Fibroblast of the aortic adventitia (primary cell): ENCODE measurements at places on chromosomes 4 and X.

DNA sequence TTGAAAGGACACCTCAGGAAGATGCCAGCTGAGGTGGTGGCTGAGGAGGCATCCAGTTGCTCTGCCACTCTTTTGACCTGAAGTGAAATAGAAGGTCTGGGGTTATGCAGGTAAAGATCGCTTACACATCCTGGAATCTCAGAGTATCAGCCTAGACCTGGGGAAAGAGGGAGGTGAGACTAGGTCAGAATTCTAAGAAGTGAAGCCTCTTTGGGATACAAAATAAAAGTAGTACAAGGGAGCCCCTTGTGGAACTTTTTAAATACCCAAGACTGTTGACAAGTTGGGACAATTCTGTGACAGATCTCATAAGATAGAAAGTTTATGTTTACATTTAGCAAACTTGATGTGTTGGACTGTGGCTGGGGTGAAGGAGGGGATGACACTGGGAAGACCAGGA lies 263.1 kb downstream of the SPRY1 start:
- peak; percentile 12 for DNase-seq

DNA sequence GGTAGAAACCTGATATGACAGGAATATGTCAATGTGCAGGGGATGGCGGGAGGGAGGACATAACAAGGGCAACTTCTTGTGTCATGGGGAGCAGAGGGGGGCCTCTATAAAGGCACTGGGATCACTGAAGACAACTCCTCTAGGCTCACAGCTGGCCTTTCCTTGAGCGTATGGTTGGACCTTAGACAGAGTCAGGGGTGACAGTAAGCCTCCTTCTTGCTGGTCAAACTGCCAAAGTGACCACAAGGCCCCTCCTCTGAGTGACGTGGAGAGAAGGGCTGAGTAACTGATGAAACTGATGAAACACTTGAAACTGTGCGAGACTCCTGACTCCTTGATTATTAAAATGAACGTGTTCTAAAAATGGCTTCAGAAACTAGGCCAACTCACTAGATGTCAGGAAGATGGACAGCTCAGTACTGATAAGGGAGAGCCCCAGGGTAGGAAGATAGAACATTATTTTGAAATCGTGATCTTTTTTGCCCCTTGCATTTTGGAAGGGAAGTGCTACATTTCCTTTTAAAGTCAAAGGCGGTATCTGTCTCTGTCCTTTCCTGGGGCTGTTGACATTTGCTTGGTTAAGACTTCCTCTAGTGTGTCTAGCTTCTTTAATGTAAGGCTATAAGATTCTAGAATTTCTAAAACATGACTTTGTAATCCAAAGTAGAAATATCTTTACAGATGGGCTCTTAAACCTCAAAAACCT lies 1.6 kb downstream of the RAB33A start:
- peak; percentile 93 for DNase-seq

DNA sequence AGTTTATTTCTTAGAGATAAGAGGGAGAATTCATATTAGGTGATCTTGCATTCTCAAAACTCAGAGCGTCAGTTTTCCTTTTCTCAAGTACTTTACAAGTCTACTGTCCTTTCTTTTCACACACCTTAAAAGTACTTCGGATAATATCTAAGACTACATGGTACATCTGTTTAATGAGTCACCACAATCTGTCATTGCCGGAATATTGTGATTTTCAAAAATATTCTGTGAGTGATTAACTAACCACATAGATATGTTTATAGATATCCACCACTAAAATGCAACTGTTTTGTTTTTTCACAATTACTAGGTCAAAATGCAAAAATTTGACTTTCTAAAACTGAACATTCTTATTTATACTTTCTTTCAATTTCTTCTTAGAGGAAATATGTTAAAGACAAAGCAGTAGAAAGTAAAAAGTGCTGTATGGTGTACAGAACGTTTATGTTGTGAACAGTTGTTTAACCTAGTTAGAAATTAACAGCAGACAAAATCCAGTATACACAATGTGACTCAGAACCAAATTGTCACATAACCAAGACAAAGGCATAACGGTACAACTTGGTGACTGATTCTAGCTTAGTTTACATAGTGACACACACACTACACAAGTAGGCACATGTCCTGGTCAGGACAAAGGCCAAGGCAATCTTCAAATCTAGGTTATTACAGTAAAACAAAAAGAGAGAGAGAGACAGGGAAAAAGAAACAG lies 482.9 kb downstream of the NAF1 start:
- DNase-seq, result no peak

DNA sequence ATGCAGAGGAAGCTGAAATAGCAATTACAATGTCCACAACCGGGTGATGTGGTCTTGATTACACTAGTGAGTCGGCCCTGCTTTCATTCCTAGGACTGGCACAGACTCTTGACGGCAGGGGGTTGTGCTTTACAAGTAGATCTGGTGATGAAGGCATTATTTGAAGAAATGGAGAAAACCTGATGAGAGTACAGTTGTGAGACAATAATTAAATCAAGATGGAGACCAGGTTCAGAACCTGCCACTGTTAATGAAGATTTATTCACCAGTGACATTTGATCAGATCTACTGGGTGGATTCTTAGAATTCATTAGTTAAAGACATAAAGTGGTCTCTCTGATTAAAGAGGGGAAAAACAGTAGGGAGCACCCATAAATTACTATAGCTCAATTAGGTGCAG lies 747.2 kb downstream of the STPG2 start:
- no peak for DNase-seq

GRCh38 chr4:5782829-5783476 lies 72.0 kb downstream of the EVC start:
- no peak for DNase-seq

DNA sequence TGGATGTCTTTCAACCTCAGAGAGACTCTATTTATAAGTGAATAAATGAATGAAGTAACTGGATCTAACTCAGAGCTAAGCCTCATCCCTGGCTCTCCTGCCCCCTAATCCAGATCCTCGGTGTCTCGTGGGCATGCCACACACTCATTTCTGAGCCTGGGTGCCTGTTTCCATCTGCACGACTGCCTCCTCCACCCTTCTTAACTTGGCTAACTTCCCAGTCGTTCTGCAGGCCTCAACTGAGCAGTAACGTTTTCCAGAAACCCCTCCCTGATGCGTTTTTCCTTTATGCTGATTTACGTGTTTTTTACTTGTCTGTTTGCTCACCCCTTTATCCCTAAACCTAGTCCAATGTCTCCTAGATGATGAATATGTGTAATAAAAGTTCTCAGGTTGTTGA lies 186.9 kb upstream of the HS3ST1 start:
- DNase-seq, result peak; percentile 59

- DNase-seq, result peak; percentile 97
Observed at GRCh38 chr4:123649645-123650391, 253.2 kb downstream of the SPRY1 start.

GRCh38 chr4:187416216-187416615 lies 579.4 kb upstream of the ZFP42 start:
- DNase-seq, result no peak

DNA sequence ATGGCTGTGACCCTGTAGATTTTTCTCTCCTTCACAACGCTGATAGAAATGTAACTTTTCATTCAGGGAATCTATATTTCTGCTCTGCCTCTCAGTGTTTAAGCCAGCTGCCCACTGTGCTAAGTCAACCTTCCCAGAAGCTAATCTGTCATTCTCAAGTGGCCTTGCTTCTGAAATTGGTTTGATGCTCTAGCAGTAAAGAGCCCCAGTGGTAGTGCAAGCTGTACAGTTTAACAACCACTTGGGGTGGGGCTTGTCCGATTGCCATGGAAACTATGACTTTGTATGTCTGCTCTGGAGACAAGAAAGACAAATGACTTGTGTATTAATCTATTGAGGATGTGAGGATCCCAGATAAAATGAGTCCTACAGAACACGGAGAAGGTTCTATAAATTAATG lies 620.9 kb upstream of the GALNT7 start:
- DNase-seq, result no peak

GRCh38 chr4:10094841-10095240 lies 21.8 kb downstream of the WDR1 start:
- no peak for DNase-seq

DNA sequence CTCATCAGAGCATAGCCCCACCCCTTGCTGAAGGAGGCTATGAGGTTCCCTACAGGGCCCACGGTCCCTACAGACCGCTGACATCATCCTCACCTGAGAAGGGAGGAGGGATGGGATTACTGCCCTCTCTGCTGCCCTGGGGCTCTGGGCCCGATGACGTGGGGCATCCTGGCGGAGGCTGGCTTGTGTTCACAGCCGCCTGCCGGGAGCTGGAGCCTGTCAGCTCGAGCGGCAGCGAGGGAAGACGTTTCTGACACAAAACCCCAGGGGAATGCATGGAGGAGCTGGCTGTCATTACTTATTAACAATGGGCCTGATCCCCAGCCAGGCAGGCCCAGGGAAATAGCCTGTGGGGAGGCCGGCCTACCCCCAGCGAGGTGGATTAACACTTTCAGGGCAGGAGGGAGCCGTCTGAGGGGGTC lies 106.6 kb upstream of the ATP6AP2 start:
- DNase-seq, result no peak

GRCh38 chrX:143788265-143788664 lies 67.7 kb upstream of the SPANXN2 start:
- peak; percentile 38 for DNase-seq

DNA sequence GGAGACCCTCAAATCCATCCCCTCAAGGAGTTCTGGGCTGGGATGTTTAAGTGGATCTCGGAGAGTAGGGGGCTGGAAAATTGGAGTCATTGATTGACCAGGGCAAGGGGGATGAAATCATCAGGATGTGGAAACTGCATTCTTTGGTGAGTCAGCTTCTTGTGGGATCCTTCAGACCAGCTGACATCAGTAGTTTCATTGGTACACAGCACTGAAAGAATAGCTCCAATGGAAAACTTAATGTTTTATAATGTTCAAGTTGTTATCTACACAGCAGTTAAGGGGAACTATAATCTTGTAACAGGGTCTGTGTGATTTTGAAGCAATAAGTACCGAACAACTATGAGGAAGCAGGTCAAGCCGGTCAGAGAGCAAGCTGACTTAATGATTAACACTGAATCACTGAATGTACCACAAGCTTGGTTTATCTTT lies 506.1 kb downstream of the RPA4 start:
- peak; percentile 81 for DNase-seq

DNA sequence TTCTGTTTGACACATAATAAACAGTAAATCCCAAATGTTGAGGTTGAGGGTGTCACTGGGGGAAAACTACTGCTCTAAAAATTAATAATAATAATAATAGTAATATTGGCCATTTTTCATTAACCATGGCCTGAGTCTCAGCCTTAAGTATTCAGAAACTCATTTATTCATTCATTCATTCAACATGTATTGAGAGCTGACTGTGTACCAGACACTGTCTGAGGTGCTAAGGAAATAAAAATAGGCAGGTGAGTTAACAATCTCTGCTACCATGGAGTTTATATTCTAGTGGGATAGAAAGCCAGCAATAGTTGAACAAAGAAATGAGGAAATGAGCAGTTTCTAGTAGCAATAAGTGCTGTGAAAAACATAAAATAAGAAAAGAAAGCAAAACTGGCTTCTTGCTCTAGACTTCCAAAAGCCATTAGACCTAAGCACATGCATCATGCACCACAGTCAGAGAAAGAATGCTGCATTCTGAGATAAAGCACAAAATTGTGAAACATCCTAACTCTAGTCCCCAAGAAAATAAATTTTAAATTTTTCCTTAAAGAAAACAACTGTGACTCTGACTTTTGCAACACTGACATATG lies 278.7 kb downstream of the RCHY1 start:
- DNase-seq, result no peak

DNA sequence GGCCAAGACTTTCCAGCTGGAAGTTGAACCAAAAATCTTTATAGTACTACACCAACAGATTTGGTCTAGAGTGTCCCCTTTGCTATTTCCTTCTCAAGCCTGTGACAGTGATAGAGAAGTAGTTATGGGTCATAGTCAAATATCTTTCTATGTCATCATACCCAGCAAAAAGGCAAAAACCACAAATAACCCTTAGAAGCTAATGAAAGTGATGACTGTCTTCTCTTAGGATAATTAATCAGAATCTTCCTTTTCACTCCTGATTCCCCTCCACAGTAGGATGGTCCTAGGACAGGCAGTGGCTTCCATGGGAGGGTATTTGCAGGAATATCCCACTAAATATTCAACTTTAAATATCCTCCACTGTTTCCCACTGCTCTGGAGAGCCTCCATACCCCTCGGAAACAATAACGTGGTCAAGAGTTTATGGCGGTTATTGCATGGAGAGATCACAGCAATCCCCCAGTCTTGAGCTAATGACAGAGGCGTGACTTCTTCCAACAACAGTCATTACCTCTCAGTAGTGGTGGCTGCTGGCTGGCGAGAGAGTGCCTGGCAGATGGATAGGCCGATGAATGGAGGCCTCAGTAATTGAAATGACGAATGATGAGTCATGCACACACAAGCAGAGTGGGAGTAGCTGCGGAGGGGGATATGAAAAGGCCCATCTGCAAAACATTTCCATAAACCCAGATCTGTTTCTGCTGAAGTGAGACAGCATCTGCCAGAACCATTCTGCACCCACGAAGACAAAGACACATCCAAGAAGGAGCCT lies 154.9 kb downstream of the STK32B start:
- DNase-seq, result no peak

DNA sequence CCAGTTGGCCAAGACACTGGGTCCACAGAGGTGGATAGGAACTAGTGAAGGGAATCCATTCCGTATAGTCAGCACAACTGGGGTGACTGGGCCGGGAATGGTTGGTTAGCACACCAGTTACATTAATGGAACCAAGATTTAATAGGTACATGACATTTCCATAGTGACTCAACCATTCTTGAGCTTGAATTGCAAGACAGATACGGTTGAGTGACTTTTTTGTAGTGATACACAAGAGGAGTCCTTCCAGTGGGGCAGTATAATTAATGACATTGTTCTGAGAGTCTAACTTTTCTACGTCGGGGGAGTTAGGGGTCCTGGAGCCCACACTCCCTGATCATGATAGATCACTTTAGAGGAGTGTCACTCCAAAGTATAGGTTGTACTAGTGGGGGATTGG lies 211.6 kb upstream of the CXCL13 start:
- DNase-seq, result no peak
